ENCODE measurements at places on chromosomes 1 and 21.

DNA sequence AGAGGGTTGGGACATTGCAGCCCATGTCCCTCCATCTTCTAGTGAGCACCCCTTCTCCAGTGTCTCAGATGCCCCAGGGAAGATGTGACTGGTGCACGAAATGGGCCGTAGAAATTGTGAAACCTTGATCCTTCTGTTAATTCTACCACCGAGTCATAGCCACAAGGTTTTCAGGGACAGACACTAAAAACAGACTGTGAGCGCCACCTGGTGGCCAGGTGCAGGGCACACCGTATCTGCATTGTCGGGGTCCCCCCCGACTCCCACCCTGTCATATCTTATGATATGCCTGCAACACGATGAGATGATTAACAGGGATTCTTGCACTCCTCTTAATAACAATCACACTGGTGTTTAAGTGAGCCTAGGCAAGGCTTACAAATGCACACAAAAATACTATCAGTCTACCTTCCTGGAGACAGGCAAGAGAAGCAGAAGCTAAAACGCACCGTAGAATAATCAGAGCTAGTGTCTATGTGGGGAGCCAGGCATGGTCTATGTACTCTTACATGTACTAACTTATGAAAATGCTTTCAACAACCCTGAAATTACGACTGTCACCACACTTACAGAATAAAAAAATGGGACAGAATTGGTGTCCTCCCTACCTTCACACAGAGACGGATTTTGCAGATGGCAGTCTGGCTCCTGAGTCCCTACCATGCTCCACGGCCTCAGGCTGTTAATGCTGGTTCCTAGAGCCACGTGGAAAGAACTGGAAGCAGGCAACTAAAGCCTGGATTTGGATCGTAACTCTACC, 57.9 kb downstream of the FHAD1 start:
- DNase-seq: peak; percentile 60

DNA sequence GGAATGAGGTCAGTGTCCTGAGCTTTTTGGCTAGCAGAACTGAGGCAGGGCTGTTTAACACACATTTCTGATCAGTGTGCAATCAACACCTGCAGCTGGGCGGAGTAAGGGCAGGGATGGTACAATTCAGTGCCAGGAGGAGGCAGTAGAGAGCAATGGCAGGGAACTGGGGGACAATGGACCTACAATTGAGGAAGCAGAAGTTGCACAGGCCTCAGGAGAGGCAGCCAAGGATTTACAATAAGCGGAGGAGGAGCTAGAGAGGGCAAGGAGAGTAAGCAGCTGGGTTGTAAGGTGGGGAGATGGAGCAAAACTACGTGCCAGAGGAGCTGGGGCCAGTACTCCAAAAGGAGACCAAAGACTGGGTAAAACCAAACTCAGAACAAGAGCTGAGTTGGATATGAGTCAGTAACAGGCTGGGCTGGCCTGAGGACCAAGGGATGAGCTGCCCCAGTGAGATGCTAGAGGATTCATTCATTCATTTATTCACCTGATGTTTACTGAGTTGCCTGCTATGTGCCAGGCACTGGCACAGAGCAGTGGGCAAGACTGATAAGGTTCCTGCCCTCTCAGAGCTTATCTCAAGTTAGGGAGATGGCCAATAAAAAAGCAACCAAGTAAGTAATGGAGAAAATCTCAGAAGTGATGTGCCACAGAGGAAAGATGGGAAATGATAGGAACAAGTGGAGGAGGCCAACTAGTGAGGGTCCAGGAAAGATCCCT, 10.4 kb upstream of the GALE start:
- DNase-seq: no peak

- no peak for DNase-seq
Observed at GRCh38 chr1:228333739-228334115, 72.9 kb downstream of the TRIM11 start.

GRCh38 chr1:153932156-153933131, 9.7 kb upstream of the GATAD2B start:
- DNase-seq: no peak

GRCh38 chr1:86421601-86422280, 2.2 kb upstream of the CLCA2 start:
- DNase-seq: no peak

- DNase-seq: no peak
Observed at GRCh38 chr21:28253961-28254360, 738.7 kb downstream of the LTN1 start.

DNA sequence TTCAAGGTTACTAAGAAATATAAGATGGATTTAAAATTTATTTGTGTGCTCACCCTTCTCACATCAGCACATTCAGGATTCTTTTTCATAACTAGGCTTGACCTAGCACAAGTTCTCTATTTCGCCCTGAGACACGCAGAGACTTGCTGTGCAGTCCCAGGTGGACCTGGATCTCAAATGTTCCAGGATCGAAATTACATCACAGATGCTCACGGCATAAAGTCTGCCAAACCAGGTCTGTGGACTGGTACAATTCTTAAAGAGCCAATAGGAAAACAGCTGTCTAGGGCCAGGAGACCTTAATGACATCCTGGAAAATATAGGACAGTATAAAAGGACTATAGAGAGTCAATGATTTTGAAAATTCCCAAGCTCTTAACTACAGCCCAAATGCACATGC, 2.2 kb downstream of the PGBD5 start:
- no peak for DNase-seq

DNA sequence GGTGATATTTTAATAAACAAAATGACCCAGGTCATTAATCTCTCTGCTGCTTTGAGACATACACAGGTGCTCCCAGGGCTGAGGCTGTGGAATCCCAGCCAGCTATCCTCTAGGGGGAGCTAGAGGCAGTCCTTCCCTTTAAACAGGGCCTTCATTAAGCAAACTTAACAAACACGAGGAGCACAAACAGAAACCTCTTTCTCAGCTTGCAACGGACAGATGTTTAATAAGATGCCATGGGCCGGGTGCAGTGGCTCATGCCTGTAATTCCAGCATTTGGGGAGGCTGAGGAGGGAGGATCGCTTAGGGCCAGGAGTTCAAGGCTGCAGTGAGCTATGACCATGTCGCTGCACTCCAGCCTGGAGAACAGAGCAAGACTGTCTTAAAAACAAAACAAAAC, 106.7 kb downstream of the HIVEP3 start:
- no peak for DNase-seq

- no peak for DNase-seq
Observed at GRCh38 chr1:84078108-84078841, 65.8 kb upstream of the PRKACB start.

- DNase-seq: no peak
Observed at GRCh38 chr1:8021676-8022266, 4.3 kb downstream of the ERRFI1 start.

DNA sequence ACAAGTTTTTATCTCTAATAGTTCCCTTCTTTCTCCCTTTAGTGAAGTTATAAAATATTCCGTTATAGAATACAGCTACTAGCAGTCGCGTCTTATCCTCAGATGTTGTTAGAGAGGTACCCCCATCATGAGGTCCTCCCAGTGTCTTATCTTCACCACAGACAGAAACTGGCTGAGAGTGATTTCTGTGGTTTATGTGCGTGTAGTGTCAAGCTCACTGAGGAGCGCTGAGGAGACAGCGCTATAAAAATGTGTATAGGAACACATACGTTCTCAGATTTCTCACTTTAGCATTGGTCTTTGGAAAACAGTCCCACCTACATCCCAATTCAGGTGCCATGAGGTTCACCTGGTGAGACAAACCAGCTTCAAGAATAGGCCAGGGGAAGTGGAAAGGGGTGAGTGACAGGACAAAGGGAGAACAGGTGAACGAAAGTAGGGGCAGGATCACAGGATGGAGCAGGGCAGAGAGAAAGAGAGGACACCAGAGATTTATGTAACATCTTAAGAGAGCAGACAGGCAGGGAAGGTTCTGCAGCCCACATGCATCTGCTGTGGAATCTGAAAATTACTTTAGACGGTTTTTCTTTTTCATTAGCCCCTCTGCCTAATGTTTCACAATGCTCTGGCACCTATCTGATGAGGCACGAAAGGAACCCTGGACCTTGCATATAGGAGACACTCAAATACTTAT, 2.7 kb upstream of the PLEKHO1 start:
- DNase-seq: no peak

DNA sequence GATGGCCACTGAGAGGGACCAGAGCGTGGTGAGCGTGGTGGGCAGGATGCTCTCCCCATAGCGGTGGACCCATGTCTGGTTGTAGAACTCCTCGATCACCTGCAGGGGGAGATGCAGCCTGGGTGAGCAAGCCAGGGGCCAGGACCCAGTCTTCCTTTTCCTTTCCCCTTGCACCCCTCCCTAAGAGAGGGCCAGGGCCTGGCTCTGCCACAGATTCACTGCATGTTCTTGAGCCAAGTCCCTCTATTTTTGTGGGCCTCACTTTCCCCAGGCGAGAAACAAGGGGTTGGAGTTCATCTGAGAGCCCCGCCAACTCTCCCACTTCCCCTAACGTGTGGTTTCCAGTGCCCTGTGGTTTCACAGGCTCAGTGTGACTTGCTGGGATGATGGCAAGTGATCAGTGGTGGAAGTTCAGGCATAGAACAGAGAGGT, 27.5 kb downstream of the SLC2A1 start:
- DNase-seq: no peak

DNA sequence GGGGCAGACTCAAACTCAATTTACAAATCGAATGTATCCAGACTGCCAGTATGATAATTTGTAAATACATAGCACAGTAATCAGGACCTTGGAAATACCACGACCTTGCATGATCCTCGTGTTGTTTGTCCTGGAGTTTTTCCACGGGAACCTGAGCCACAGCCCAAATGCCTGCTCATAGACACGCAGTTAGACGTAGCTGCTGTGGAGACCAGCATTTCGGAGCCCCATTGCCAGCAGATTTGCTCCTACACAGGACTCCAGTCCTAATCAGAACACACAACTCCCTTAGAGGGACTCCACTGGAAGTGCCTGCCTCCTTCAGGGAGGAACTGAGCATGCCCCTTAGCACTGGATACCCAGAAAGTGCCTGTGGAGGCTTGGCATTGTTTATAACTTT, 163.2 kb downstream of the GALNT2 start:
- no peak for DNase-seq

DNA sequence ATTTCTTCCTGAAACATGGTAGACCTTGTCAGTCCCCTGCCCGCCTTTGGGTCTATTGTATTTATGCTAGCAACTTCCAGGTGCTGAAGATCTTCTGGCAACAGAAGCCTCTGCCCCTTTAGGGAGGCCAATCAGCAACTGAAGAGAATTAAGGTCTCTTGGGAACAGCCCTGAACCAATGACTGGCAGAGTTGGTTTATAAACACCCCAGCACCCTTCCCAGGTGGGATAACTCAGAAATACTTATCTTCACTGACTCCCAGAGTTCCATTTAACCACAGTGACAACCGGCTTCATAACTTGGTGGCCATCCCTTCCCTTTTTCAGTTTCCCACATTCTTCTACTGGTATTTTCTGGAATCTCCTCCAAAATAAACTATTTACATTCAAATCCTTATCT, 27.2 kb upstream of the TMCO1 start:
- no peak for DNase-seq

DNA sequence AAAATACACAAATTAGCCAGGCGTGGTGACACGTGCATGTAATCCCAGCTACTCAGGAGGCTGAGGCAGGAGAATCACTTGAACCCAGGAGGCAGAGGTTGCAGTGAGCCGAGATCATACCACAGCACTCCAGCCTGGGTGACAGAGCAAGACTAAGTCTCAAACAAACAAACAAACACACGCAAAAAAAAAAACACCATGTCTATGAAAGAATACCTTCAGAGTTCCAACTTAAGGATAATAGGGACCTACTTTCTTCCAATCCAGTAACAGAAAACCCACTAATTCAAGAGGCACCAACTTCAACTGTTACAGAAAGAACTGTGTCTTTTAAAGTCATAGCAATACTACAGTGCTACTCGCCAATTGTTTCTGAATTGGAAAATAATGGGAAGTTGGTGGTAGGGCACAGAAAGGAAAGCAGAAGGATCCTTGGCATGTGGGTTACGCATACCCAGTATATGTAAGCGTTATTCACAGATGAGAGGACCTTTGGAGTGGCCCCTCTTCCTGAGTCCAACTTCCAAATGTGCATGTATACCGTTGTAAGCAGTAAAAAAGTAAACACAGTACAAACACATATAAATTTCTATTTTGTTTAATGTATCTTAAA, 87.0 kb downstream of the ACBD6 start:
- no peak for DNase-seq

- no peak for DNase-seq
Observed at GRCh38 chr1:2911421-2912178, 109.7 kb upstream of the ACTRT2 start.

- DNase-seq: no peak
Observed at GRCh38 chr1:47972864-47973432, 24.2 kb downstream of the TRABD2B start.

GRCh38 chr1:22794647-22795365, 84.2 kb downstream of the EPHB2 start:
- no peak for DNase-seq

GRCh38 chr1:234701737-234702341, 91.9 kb upstream of the IRF2BP2 start:
- no peak for DNase-seq

DNA sequence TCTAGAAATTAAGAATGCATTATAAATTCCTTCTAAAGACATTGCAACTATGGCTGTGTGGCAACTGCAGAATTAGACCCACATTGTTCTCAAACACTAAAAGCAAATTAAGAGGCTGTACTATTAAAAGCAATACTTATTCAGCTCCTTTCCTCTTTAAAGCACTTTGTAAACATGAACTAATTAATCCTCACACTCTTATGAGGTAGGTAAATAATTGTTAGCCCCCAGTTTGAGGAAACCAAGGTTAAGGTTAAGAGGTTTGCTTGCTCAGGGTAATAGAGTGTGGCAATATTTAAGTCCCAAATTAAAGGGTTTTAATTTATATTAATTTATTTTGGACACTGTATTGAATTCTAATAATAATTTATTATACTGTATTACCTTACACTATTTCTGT, 553.8 kb downstream of the LRRIQ3 start:
- no peak for DNase-seq

DNA sequence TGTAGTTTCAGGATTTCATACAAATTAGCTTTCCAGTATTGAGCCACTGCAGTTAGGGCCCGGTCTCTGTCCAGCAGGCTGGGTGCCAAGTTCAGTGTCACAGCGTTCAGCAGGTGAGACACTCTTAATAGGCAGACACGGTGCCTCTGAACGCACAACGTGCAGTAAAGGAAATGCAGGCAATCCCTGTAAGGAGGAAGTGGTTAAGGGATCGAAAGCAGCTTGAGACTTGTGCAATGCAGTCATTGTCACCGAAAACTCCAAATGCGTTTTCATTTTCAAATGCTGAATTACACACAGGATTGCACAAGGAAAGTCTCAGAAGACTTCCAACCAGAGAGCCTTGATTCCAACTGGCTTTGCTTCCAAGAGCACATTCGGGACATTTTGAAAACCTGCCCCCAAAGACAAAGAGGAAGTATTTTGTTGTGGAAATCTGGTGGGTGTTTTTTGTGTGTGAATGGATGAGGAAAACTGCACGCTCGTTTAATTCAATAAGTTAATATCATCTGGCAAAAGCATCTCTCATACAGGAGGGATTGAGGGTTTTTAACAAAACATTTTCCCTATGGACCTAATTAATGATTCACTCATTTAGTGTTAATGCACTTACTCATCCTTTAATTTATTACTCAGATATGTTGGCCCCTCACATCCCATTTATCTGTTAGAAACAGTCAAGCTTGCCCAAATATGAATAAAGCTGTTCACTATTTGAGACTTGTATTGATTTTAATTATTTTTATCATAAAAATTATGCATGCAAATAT, 61.6 kb downstream of the PTGS2 start:
- no peak for DNase-seq

All from stimulated activated CD4-positive, alpha-beta T cell treated with anti-CD3 and anti-CD28 coated beads, Interleukin-1b, Interleukin-23, amount 100 ng/mL, for 1 hour (primary cell).